ENCODE measurements at places on chromosomes 4 and X.

DNA sequence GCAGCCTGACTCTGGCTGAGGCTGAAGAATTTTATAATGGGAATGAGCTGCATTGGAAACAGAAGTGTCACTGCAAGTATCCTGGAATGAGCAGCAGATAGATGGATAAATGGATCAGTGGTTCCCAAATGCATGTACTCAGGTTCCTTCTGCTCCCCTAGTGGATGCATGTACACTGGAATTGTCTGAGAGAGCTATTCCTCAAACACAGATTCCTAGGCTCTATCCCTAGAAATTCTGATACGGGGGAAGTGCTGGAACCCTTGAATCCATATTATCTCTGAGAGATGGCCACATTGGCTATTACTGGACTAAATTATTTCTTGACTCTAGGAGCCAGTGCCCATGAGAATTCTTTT is 64.8 kb downstream of the TMEM131L start:
- no peak for DNase-seq

DNA sequence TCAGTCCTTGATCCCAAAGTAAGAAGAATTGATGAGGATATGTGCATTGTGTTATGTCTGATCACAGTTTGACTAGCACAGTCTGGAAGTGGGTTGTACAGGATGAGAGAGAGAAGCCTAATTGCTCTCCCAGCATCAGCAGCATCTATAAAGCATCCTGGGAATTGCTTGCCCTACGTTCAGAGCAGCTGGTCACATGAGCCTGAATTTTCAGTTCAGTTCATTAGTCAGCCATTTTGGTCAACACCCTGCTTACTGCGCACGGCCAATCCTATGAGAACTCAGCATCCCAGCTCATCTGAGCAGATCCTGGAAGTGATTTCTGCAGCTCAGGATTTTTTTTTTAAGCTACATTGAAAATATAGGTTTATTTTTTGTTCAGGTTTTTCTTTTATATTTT is at the start of gene RUFY3:
Gene RUFY3, plus strand, starts transcription at position 218 of the 400 bp plus-strand sequence. CDS start 610 bp downstream, outside the sequence.
- DNase-seq, result no peak

DNA sequence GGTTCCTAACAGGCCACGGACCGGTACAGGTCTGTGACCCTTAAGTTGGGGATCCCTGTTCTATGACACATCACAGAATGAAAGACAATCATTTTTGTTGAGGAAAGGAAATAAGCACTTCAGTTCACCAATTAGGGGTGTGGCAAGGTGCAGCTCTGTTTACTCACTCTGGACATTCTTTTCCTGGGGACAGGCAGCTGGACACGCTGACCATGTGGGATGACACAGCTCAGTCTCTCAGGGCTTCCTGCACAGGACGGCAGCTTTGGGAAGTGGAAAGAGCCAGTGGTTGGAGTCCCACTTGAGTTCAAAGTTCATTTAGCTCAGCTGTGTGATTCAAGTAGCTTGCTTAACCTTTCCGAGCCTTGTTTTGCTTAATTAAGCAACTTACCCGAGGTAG is 55.7 kb downstream of the NDNF start:
- no peak for DNase-seq

- DNase-seq, result no peak
Observed at GRCh38 chr4:159018062-159018629, 84.7 kb upstream of the RAPGEF2 start.

- DNase-seq, result no peak
Observed at GRCh38 chr4:124970011-124970410, 257.5 kb upstream of the ANKRD50 start.

DNA sequence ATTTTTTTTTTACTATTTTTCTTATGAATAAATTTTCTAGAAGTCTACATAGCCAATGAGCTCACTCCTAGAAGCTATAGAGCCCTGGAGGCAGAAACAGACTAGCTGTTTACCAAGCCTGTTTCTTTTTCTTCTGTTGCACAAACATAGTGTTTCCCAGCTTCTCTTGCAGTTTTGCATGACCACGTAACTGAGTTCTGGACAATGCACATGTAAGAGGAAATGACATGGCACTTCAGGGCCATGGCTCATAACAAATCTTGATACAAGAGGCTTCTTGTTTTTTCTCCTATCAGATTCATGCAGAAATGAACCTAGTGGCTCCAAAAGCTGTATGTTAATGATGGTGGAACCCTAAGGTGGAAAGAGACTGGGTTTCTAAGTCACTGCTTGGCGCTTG is 127.4 kb downstream of the ZNF330 start:
- DNase-seq, result no peak

DNA sequence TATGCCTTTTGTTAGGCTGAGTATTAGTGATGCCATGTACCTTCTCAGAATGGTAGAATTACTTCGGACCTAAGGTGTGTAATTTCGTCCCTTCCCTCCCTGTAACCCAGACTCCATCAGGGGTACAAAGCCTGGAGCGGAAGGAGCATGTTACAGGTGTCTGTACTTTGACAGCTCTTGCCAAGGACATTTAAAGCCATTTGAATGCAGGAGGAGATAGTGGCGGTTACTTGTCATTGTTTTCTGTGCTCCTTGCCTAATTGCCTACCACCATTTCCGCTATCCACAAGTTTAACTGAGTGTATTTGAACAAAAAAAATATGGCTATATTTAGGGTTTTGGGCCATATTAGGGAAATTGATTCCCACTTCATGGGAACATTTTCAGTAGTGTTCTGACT is 1.8 kb downstream of the FNIP2 start:
- no peak for DNase-seq

DNA sequence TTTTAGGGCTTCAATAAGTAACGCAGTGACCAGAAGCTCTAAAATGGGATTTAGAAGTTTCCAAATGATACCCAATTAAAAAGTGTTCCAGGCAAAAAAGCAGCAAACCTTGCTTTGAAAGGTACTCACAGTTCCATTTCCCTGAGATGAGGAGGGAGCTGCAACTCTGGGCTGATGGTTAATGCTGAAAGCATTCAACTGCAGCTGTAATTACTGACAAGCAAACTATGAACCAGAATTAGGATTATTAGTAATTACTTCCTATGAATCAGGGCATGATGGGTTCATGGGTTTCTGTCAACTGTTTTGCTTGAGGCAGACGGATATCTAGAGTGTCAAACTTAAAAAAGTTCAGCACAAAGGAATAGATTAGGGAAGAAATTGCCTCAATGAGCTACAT is 357.4 kb downstream of the STIM2 start:
- DNase-seq, result no peak

GRCh38 chr4:46818604-46819003 is 90.4 kb downstream of the COX7B2 start:
- no peak for DNase-seq

DNA sequence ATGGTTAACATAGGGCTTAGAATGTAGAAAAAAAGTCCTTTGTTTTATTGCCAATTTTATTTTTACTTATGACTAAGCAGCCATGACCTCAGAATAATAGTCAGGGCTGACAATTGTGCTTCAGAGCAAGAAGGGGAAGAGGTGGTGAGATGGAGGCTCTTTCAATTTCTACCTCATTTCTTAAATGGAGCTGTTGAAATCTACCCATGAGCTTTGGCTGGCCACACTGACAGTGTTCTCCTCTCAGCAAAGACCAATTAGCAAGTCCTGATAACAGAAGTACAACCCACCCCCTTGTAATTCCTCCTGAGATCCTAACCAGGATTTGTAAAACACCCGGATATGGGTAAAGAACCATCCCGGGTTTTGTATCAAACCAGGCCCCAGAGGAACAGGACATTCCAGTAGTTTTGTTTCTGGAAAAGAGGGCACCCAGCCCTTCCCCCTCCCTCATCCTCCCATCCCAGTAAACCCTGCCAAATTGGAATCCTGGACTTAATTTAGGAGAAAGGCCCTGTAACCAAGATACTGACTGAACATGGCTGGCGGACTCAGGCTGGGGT is at the start of gene HEPH:
Gene HEPH, plus strand, starts transcription at position 399 of the 563 bp plus-strand sequence. CDS start 6,324 bp downstream, outside the sequence.
- DNase-seq, result no peak

DNA sequence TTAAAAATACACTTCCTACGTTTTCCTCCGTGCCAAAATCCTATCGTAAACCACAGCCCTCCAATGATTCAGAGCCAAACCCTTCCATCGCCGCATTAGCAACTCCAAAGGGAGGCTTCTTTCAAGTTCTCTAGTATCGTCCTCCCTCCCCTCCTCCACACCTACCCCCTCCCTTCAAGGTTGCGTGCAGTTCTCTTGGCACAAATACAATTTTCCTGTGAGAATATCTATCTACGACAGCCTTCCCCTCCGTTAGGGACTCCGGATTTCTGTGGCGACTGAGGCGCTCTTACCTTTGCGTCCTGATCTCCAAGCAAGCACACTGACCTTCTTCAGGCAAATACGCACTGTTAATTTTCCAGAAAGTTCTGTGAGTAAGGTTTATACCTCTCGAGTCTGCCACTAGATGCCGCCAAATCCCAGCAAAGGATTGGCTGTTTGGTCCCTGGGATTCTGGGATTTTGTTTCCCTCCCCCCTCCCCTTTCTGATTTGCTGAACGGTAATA is 1.2 kb upstream of the MORF4L2 start:
- DNase-seq, result peak; percentile 69

DNA sequence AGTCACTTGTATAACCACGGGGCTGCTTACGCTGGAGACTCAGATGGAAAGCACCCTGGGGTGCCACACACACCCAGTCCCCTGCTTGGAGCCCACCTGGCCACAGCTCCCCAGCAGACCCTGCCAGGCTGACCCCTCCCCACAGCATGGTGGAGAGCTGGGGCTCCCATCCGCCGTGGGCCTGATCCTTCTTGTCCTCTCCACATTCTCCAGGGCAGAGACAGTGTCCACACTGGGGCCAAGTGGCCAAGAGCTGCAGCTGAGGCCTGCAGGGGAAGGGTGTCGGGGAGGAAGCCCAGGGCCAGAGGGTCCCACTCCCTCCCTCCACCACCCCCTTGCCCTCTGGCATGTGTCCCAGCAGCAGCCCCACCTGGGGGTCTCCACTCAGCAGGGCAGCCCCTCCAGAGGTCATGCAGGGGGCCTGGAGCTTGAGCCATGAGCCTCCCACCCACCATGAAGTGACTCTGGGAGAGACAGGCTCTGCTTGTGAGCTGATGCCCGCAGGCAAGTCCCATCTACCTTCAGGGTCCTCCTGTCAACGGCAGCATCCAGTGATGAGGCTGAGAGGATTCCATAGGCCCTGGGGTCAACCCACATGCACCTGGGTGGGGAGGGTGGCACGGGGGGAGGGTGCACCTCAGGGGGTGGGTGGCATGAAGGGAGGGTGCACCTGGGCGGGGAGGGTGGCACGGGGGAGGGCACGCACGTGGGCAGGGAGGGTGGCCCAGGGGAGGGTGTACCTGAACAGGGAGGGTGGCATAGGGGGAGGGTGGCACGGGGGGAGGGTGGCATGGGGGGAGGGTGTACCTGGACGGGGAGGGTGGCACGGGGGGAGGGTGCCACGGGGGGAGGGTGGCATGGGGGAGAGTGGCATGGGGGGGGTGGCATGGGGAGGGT is 56.4 kb downstream of the FAM53A start:
- no peak for DNase-seq

- DNase-seq, result no peak
Observed at GRCh38 chrX:32397562-32398216, 813.7 kb downstream of the DMD start.
